Activated T-cell treated with anti-CD3 and anti-CD28 coated beads, Interleukin-2, amount 50 U/mL, for 72 hours (primary cell): ENCODE measurements at places on chromosomes 7 and 10. TPM values are rescaled to one million over a fixed set of nuclear protein-coding genes. Genes with fewer than 3 reads are reported as not detected.

GRCh38 chr10:52778511-52779392 is 6.2 kb upstream of the MBL2 start:
- no peak for DNase-seq

- DNase-seq = no peak
These were observed 4.9 kb upstream of the GRID2IP start for GRCh38 chr7:6556196-6556595.

The NRBF2 gene
- 30.1 TPM for total RNA-seq

DNA sequence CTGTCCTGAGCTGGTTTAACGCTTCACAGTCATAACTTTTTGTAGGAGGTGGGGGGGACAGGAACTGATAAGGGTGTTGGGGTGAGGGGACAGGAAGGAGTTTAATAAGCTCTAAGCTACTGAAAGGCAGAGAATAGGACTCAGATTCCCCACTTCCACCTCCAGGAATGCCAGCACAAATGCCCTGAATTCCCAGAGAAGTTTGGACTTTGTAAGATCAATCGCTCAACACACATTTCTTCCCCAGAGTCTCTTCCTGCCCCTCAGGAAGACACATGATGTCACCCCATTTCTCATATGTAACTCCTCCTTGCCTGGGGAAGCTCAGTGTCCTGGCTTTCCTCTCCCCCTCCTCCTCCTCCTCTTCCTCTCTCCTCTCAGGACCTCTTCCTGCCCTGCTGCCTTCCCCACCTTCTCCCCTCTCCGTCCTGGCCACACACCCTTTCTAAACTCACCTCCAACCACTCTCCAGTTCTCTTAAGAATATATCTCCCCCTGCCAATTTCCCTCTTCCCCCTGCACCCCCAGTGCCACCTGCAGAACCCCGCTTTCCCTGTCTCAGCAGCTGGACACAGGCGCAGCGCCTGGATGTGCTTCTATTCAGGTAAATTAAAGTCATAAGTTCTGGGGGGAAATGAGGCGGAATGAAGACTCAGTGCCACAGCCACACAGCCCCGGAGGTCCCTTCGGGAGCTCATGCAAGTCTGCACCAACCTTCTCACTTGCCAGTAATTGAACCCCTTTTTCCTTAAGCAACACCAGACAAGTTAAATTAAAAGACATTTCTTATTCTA is 5.3 kb upstream of the LOXL4 start:
- DNase-seq = no peak

DNA sequence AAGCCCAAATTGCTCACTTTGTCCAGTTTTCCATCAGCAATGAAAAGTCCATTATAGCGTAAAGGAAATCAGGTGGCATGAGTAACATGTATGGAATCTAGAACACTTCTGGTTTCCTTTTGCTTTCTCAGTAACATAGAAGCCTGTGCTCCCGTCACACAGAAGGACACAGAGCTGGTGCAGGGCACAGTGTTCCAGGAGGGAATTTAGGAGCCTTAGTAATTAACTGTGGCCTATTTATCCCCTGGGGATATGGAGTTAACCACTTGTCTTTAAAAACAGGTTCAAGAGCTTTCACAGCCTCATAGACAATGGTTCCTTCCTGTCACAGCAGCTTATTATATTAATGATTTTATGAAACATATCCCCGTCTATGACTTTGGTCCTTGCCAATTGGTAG is 189.9 kb downstream of the NEBL start:
- no peak for DNase-seq

The DAGLB gene
- total RNA-seq = 12.9 TPM

DNA sequence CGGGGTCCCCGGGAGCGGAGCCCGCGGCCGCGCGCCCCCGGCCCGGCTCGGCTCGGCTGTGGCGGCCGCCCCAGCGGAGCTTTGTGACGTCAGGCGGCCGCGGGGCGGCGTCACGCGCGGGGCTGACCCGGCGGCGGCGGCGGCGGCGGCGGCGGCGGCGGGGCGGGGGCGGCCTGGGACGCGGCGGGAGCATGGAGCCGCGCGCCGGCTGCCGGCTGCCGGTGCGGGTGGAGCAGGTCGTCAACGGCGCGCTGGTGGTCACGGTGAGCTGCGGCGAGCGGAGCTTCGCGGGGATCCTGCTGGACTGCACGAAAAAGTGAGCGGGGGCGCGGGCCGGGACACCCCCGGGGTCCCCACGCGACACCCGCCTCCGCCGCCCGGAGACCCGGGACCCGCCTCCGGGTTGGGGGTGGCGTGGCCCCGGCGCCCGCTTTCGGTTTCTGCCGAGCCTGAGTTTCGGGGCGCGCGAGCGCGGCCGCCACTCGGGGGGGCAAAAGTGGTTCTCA is at the start of gene PWWP2B:
Gene PWWP2B, plus strand, starts transcription at position 165 of the 506 bp plus-strand sequence. Its CDS starts 27 bp downstream, at position 192.
- peak; percentile 75 for DNase-seq

- no peak for DNase-seq
These were observed 26.8 kb downstream of the ELFN1 start for GRCh38 chr7:1696671-1697498.

The SPDYE6 gene
- total RNA-seq = not detected

DNA sequence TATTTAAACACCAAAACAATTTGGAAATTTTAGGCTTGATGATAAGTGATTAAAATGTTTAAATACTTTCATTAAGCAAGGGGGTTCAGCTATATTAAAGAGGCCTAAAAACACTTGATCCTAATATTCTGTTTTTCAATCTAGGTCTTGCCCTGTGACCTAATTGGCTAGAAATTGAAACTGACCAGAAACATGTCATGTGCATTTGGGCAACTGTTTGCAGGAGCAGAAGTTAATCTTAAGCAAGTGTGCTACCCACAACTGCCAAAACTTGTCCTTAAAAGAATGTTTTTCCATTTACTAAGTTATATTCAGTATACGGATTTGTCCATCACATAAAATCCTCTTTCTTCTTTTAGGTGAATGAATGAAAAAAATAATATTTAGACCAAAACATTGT is 167.3 kb downstream of the PPP1R3A start:
- DNase-seq = no peak

DNA sequence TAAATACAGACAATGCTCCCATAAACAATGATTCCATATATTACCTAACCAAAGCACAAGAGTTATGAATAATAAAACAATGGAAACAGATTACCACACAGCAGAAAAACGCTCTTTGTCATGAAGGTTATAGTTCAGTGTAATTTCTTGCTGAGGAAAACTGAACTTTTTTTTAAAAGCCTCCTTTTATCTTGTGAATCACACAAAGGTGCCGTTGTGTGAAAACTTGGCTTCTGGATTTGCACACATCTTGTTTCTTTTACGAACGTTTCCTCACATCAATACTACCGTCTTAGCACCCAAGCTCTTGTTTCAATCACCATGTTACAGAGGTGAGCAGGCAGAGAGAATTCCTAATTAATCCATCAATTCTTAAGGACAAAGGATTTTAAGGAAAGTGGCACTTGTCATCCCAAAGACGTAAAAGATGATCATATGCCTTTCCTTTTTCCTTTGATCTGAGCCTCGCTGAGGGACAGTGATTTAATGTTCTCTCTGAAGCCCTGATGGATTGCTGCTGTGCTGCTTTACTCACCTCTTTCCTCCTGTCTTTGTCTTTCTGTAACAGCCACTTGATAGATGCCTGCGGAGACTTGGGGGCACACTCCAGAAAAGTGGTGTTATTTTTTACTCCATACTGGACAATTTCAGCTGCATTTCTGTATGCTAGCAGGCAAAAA is 110.1 kb downstream of the CD36 start:
- no peak for DNase-seq

- DNase-seq = peak; percentile 47
These were observed 53.8 kb upstream of the PFKFB3 start for GRCh38 chr10:6148908-6149307.
